ENCODE measurements at places on chromosomes 6 and 20. TPM values are rescaled to one million over a fixed set of nuclear protein-coding genes. Genes with fewer than 3 reads are reported as not detected.

- DNase-seq: no peak
Observed at GRCh38 chr20:24678351-24679106, 209.1 kb downstream of the SYNDIG1 start.

DNA sequence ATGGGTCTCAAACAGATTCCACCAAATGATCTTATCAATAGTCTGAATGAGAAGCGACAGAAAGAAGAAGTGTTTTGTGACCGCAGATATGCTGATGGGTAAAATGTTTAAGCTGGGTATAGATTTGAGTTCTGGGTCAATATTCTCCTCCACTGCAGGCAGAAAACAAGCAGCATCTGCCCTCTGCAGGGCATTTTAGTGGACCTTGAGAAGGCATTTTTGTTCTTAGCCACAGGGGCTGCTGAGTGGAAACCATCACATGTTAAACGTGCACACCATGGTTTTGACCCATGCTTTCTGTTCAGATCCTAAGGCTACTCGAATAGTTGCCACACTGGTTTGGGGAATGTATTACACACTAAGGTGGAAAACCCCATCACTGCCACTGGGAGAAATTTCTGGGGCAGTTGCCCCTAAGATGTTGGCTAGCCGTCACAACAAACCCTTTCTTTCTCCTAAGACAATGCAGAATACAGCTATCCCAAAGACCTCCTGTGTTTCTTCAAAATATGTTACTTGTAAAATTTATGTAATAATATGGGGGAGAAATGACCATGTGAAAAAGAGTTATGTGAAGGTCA, 5.5 kb downstream of the POU3F2 start:
- DNase-seq: peak; percentile 34

DNA sequence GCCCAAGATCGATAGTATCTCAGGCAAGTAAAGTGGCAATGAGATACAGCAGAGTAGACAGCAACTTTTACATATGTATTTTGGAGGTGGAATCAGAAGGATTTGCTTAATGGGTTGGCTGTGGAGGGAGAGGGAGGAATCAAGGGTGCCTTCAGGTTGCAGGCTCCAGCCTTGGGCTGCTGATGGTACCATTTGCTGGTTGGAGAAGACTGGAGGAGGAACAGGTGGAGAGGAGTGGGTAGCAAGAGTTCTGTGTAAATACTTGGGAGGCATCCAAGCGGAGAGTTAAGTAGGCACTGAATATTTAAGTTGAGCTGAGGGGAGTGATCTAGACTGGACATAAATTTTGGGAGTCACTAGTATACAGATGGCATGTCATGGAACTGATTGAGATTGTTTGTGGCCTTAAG, 5.2 kb downstream of the BICRAL start:
- DNase-seq: no peak

The PPP1R14C gene
- 4.1 TPM for total RNA-seq

The JPH2 gene
- 0.07 TPM for total RNA-seq

GRCh38 chr6:38527371-38527770, 112.4 kb downstream of the BTBD9 start:
- no peak for DNase-seq

The HM13 gene
- total RNA-seq: 320 TPM

- no peak for DNase-seq
Observed at GRCh38 chr6:14748679-14749078, 497.2 kb upstream of the JARID2 start.

- DNase-seq: no peak
Observed at GRCh38 chr6:122788663-122789181, 336 bp upstream of the SMPDL3A start.

The RIMS4 gene
- total RNA-seq: 96.1 TPM

GRCh38 chr6:1611572-1612298, 2.0 kb downstream of the FOXC1 start:
- no peak for DNase-seq

- no peak for DNase-seq
Observed at GRCh38 chr6:89559487-89559886, 79.1 kb downstream of the LYRM2 start.

DNA sequence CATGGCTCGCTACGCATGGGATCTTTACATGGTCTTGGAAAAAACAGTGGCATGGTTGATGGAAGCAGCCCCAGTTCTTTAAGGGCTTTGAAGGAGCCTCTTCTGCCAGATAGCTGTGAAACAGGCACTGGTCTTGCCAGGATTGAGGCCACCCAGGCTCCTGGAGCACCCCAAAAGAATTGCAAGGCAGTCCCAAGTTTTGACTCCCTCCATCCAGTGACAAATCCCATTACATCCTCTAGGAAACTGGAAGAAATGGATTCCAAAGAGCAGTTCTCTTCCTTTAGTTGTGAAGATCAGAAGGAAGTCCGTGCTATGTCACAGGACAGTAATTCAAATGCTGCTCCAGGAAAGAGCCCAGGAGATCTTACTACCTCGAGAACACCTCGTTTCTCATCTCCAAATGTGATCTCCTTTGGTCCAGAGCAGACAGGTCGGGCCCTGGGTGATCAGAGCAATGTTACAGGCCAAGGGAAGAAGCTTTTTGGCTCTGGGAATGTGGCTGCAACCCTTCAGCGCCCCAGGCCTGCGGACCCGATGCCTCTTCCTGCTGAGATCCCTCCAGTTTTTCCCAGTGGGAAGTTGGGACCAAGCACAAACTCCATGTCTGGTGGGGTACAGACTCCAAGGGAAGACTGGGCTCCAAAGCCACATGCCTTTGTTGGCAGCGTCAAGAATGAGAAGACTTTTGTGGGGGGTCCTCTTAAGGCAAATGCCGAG, 78.2 kb downstream of the ASXL1 start:
- no peak for DNase-seq

DNA sequence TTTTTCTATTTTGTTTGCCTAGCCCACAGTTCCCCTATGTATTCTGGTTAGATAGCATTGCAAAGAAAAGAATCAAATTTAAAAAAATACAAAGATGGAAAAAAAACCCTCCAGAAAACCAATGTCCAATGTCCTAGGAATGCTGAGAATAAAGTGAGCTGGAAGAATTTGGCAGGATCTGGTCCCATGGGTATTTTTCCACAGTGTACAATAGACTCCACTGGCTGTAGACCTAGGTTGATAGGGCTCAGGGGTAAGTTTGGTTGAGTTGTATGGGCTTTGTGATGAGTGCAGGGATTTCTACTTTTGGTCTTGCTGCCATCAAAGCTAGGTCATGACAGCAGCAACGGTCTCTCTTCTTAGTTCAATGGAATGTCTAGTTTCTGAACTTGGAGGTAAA, 41.5 kb downstream of the SLC22A2 start:
- DNase-seq: no peak

DNA sequence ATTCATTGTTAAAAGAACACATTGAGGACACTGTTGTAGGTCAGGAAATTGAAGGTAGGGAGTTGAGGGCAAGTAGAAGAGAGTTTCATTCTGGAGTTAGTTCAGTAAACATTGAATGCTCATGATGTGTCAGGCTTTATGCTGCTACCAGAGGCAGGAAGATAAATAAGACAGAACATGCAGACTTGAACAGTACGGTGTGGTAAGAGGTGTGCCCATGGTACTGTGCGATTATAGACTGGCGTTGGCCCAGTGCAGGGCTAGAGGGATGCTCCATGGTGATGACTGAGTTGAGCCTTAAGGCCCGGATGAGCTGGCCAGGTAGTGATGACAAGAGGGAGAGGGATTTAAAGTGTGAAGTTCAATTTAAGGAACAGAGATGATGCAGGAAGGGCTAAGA, 50.8 kb downstream of the CARMIL1 start:
- DNase-seq: no peak

- DNase-seq: no peak
Observed at GRCh38 chr6:131958095-131958494, 6.9 kb upstream of the CCN2 start.

DNA sequence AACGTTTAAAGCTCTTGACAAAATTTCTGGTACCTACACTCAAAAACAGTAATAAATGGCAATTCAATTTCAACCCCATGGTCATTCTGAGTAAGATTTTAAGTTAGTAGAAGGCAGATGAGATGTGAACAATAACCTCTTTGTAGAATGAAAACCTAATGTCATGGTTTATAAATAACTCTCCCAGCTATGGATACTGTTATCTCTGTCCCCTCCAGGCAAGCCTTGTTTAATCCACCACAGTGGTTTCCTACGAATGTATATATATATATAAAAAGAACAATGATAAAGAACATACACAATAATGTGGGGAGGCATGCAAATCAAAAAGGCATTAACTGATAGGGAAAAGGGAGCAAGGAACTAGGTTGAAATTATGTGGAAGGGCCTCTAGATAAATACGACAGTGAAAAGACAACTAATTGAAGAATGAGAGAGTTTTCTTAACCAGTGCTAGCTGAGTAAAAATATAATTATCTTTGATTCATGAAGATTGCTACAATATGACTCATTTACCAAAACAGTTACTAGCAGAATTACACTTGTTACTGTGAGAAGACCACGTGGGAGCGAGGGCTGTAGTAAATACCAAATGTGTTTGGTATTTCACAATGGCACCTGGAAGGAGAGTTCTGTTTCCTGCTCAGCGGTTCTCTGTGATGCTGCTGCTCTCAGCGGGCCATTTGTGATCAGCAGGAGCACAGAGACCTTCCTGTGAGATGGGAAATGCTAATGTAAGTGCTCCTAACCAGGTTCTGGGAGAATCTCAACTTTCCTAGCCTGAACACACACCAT, 173.7 kb downstream of the MBOAT1 start:
- DNase-seq: no peak

DNA sequence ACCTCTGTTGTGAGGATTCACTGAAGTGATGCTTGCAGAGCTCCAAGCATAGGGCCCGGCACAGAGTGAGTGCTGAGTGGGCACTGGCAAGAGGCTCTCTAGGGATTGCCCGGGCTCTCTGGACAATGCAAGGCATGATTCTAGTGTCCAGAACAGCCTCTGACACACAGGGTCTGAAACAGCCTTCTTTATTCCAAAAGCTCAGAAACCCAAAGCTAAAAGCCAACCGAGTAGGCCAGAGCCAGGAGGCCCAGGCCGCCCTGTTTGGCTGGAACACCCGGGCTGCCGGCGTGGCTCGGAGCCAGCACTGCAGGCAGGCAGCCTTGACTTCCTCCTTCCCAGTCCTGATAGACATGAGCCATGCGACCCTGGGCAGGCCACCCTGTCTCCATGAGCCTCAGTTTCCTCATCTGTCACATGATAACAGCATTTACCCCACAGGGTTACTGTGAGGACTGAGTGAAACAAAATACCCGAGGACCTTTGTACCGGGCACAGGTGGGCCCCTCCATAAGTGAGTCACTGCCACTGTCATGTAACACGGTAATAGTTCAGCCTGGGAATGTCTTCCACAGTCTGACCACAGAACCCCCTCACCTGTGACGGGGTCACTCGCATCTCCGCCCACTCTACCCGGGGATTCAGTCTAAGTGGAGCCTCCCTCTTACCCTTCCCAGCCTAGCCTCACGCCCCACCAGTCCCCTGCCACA, 51.5 kb downstream of the PTPRT start:
- DNase-seq: no peak

The C2 gene
- total RNA-seq: not detected

DNA sequence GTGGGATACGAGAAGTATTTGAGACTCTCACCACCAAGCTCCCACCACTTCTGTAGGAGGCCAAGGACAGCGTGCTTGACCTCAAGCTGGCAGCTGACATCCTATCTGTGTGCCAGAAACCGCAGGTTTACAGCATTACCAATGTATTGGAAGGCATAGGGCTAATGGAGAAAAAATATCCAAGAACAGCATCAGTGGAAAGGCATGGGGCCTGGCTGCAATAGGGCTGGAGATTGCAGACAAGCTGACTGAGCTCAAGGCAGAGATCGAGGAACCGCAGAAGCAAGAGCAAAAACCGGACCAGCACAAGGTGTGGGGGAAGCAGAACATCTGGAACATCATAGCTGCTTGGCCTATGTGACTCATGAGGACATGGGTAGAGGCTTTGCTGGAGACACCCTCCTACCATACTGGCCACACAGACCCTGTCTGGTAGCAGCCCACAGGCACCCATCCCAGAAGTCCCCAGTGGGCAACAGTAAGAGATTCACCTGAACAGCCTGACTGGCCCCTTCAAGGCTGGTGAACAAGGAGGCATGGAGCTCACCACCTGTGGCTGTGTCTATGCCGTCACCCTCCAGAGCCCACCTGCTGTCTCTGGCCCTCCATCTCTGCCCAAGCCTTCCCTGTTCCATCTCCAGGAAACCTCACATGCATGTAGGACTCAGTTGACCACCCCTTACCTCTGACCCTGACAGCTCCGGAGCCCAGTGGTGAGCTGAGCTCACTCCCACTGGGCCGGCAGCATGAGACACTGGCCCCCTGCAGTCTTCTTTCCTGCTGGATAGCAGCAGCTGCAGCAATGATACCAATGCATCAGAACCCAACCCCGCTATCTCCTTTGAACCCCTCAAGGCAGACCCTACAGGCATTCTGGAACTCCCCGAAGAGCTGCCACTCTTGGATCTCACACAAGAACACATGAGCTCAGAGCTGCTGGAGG, 171.1 kb downstream of the KIF6 start:
- no peak for DNase-seq

The THEMIS gene
- total RNA-seq: not detected

DNA sequence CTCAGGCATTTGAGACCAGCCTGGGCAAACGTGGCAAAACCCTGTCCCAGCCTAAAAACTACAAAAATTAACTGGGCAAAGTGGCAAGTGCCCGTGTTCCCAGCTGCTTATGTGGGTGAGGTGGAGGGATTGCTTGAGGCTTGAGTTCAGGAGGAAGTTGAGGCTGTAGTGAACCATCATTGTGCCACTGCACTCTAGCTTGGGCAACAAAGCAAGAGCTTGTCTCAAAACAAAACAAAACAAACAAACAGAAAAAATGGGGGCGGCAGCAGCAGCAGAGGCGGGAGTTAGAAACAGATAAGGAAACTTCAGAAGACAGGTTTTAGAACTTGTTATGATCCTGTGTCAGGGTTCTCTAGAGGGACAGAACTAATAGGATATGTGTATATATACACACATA, 49.0 kb downstream of the SCAF8 start:
- no peak for DNase-seq

- DNase-seq: peak; percentile 36
Observed at GRCh38 chr6:137297887-137298286, 78.7 kb upstream of the IFNGR1 start.

The LST1 gene
- total RNA-seq: not detected

The GINS1 gene
- 5.3 TPM for total RNA-seq

DNA sequence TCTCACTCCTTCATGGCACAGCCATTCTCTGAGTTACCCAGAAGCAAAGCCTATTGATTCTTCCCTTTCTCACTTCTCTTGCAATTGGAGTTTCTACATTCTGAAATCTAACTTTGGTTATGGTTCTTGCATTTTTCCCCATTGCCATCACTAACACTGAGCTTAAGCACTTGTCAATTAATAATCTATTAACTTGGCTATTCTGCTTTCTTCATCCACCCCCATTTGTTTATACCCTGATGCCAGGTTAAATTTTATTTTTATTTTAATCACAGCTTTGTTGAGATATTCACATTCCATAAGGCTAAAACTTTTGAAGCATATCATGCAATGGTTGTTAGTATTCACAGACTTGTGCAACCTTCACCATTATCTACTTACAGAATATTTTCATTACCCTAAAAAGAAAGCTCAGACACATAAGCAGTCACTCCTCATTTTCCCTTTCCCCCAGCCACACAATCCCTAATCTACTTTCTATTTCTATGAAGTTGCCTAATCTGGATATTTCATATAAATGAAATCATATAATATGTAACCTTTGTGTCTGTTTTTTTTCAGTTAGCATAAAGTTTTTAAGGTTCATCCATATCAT, 222.3 kb downstream of the UBE3D start:
- no peak for DNase-seq

Measured in glutamatergic neuron (in vitro differentiated cells).